ENCODE measurements at places on chromosomes 5 and 9.

GRCh38 chr9:130186839-130187522 lies 14.8 kb downstream of the NCS1 start:
- no peaks in the 10 kb centered on the region for H3K27me3 ChIP-seq
- no peaks in the 10 kb centered on the region for H3K36me3 ChIP-seq
- H3K4me3 ChIP-seq, result peak overlapping the region; percentile 12
- no peak for DNase-seq
- peaks cover 4% of the 10 kb centered on the region for H3K4me1 ChIP-seq
- peak overlapping the region; percentile 71 for H3K27ac ChIP-seq

DNA sequence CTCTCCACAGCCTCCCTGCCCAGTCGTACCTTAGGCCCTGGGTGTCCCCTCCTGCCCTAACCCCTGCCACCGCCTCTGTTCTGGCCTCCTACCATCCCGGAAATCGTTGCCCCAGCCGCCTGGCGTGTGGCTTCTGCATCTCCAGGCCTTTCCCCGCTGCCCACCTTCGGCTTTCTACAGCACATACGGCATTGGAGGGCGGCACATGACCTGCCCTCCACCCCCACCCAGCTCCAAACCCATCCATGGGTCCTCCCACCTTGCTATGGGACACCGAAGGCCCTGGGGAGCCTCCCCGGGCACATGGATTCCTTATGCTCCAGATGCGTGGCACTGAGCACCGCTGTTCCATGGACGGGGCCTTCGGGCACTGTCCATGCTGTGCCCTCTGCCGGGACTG lies 32.0 kb downstream of the FGF18 start:
- peak overlapping the region; percentile 78 for H3K27ac ChIP-seq
- H3K4me3 ChIP-seq, result peak overlapping the region; percentile 52
- H3K36me3 ChIP-seq, result no peaks in the 10 kb centered on the region
- no peak for DNase-seq
- no peaks in the 10 kb centered on the region for H3K4me1 ChIP-seq

DNA sequence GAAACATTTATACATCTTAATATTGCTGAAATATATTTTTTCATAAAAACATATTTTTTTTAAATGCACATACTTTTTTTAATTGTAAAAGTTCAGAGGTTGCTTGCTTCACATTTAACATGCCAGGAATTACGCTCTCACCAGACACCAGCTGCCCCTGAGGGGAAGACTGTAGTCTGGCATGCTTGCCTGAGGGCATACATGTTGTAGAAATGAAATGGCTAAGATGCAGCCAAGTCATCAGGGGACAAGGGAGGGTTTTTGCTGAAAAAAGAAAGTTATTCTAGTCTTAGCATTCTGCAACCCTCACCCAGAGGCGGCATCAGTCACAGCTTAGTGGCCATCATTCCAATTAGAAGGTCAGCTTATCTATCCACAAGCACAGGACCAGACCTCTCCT lies 426.7 kb upstream of the FTMT start:
- H3K27me3 ChIP-seq, result no peaks in the 10 kb centered on the region
- H3K4me1 ChIP-seq, result no peaks in the 10 kb centered on the region
- H3K4me3 ChIP-seq, result no peak overlapping the region
- H3K27ac ChIP-seq, result no peak overlapping the region
- H3K36me3 ChIP-seq, result no peaks in the 10 kb centered on the region

DNA sequence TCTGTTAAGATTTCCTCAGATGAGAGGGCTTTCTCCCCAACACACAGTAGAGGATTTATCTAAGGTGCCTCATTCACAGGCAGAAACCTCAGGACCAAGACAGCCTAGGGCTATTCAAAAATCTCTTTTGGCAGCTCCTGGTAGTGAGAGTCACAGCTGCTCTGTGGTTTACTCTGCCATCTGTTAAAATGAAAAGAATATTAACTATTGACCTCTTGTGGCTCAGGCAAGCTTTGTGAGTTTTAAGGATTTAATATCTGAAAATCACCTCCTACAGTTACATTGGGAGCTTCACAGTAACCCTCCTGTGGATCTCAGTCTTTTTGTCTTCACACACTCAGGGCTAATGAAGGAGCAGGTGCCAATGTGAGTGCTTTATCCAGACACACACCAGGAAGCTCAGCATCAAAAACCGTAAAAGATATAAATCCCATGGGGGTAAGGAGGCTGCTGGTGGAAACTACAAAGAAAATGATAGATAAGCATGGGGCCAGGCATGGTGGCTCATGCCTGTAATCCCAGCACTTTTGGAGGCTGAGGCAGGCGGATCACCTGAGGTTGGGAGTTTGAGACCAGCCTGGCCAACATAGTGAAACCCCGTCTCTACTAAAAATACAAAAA lies 29.7 kb downstream of the PPP1R2B start:
- no peak overlapping the region for H3K4me3 ChIP-seq
- no peaks in the 10 kb centered on the region for H3K36me3 ChIP-seq
- no peaks in the 10 kb centered on the region for H3K4me1 ChIP-seq

DNA sequence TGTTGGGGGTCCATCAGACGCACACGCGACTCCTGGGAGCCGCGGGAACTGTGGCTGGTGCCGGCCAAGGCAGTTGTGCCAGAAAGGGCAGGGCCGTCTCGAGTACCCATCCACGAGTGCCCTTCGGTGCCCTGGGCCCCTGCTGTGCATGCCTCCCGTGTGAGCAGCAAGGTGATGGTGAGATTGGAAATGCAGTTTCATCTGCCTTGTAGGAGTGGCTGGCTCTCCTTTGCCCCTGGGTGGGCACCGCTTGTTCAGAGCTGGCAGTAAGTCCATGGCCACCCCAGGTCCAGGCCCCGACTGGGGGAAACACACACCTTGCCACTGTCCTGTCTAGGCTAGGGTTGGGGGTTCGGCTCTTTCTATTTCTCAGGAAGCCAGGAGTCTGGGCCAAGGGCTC lies 5.7 kb downstream of the NKD2 start:
- no peak for DNase-seq
- H3K27me3 ChIP-seq, result no peaks in the 10 kb centered on the region
- no peaks in the 10 kb centered on the region for H3K36me3 ChIP-seq
- no peak overlapping the region for H3K27ac ChIP-seq

- H3K36me3 ChIP-seq, result peaks cover 10% of the 10 kb centered on the region
- no peak overlapping the region for H3K27ac ChIP-seq
- H3K4me3 ChIP-seq, result no peak overlapping the region
- no peaks in the 10 kb centered on the region for H3K27me3 ChIP-seq
- DNase-seq, result peak; percentile 32
These were observed 72.7 kb downstream of the EPB41L4B start for GRCh38 chr9:109248133-109248581.

DNA sequence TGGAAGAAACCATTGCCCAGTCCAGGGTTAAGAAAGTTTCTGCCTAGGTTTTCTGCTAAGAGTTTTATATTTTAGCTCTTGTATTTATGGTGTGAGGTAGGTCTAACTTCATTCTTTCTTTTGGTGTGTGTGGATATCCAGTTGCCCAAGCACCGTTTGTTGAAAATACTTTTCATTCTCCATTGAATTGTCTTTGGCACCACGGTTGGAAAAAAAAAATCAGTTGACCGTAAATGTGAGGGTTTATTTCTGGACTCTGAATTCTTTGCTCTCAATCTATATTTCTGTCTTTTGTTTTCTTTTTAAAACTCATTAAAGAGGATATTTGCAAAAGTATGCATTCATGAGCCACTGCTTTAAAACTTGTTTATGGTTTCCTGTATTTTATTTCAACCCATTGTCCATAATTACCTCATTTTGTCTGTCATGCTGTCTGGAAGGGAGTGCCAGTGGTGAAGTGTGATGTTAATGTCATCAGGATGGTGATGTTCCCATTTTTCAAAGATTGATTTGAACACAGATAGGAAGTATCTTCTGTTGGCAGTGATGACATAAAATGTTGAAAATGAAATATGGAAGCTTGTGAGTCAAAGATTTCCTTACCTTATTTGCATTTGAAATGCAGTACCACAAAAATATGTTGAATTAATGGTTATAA lies 33.9 kb downstream of the HABP4 start:
- no peaks in the 10 kb centered on the region for H3K27me3 ChIP-seq
- H3K27ac ChIP-seq, result peak overlapping the region; percentile 57
- H3K36me3 ChIP-seq, result peaks cover 6% of the 10 kb centered on the region
- no peak for DNase-seq
- H3K4me3 ChIP-seq, result no peak overlapping the region

GRCh38 chr5:113757508-113757907 lies 244.0 kb downstream of the YTHDC2 start:
- H3K27ac ChIP-seq, result no peak overlapping the region
- no peak overlapping the region for H3K4me3 ChIP-seq
- H3K4me1 ChIP-seq, result no peaks in the 10 kb centered on the region

GRCh38 chr9:10232352-10232930 lies 380.4 kb downstream of the PTPRD start:
- H3K27me3 ChIP-seq, result no peaks in the 10 kb centered on the region
- H3K36me3 ChIP-seq, result no peaks in the 10 kb centered on the region
- H3K4me3 ChIP-seq, result no peak overlapping the region
- H3K4me1 ChIP-seq, result no peaks in the 10 kb centered on the region
- no peak for DNase-seq
- H3K27ac ChIP-seq, result no peak overlapping the region

DNA sequence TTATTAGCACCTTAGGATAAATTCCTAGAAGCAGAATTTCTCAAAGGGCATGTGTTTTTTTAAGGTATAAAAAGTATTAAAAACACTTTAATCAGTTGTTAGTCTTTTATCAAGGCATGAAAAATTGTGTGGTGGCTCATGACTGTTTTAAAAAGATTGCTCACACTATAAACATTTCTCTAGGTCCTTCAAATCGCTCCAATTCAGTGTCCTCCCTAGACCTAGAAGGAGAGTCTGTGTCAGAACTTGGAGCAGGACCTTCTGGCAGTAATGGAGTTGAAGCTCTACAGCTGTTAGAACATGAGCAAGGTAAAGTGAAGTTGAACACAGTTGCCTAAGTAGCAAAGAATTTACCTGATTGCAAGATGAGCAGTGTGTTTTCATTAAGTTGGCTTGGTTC lies 62.0 kb downstream of the GAPVD1 start:
- no peak overlapping the region for H3K27ac ChIP-seq
- no peak for DNase-seq
- no peaks in the 10 kb centered on the region for H3K27me3 ChIP-seq
- H3K4me1 ChIP-seq, result no peaks in the 10 kb centered on the region

DNA sequence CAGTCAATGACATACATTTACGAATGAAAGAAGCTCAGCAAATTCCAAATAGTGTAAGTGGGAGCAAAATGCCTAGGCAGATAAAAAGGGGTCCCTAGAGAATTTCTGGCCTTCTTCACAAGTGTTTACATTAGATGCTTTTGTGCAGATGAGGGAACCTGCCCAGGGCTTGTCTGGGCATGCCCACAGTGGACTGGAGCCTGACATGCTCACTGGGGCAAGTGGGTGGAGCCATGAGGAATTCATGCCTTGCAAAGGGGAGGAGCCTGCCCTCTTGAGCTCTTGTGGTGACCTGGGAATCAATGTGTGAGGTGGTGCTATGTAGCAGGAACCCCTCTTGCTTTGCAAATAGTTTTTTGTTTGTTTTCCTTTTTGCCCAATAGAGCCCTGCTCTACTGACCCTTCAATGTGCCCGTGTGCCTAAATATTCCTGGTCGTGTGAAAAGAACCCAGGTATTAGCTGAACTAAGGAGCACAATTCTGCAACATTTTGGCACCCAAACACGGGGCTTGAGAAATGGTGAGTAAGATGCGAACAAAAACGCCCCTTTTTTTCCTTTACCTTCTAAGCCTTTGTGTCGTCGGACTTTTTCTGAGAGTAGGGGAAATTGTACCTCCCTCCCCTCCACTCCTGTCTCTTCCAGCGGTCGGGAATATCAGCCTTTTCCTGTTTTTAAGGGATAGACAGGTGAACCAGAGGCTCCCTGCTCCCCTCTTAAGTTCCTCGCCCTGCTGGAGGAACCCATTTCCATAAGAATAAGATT lies 433.8 kb upstream of the CDH9 start:
- H3K27me3 ChIP-seq, result no peaks in the 10 kb centered on the region
- no peak for DNase-seq
- no peak overlapping the region for H3K4me3 ChIP-seq
- no peaks in the 10 kb centered on the region for H3K4me1 ChIP-seq

Measured in tibial nerve (tissue), 4 donors.